LoVo (cell line): ENCODE measurements at places on chromosomes 4 and X.

DNA sequence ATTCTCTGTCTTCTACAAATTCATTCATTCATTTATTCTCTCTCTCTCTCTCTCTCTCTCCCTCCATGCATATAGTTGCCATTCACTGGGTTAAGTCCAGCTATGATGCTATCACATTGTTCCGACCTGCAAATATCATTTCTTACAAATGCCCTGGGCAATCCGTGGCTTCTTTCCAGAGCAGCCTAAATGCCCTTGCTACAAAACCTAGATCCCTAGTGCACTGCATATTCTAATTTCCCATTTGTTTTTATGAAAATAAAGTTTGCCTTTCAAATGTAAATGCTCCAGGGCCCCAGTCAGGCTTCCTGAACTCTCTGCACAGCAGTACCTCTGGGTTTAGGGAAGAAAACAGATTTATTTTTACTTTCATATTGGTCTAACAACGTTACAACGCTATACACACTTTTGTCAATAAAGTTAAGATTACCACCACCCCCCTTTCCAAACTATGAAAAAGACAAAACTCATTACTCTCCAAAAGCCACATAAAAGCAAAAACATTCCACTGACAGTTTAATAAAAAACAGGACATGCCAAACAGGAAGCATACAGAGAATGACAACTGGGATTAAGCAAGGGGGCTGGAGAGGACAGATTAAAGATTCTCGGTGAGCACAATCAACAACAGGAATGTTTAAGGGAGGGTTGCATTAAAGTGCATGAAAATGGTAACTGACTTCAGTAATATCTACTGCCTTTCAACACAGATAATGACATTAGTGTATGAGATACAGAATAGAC lies 104.3 kb downstream of the USP46 start:
- DNase-seq, result no peak

- DNase-seq, result no peak
These were observed 28.2 kb upstream of the MID1 start for GRCh38 chrX:10648614-10649013.

DNA sequence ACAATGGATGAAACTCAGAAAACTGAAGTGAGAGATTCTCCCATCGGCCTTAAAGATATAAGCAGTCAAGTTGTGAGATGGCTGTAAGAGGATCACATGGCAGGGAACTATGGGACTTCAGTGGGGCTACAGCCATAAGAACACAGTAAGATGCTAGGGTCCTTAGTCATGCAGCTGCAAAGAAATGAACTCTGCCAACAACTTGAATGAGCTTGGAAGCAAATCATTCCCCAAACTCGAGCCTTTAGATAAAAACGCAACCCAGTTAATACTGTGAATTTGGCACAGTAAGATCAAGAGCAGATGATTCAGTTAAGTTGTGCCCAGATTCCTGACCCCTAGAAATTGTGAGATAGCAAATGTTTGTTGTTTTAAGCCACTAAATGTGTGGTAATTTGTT lies 117.3 kb downstream of the FAM13A start:
- no peak for DNase-seq

- no peak for DNase-seq
These were observed 10.6 kb downstream of the MOSPD2 start for GRCh38 chrX:14883826-14884225.

DNA sequence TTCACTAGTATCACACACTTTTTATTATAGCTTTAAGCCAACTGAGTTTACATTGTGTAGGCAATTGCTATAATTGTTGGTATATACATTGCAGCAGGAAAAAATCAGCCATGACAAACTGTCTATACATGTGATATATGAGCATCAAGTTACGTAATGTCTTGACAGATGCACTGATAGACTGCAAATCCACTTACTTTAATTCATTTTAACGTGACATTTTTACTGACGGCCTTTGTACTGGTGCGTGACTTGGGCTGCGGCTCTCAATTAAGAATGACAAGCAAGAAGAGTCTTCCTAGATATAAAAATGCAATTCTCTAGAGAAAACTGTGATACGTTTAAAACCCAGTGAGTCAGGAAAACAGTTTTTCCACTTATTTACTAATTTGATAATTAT lies 143.8 kb downstream of the ACTRT1 start:
- no peak for DNase-seq

GRCh38 chr4:77564231-77564630 lies 41.4 kb upstream of the CXCL13 start:
- DNase-seq, result no peak
